ENCODE measurements at places on chromosomes 2 and 18.

DNA sequence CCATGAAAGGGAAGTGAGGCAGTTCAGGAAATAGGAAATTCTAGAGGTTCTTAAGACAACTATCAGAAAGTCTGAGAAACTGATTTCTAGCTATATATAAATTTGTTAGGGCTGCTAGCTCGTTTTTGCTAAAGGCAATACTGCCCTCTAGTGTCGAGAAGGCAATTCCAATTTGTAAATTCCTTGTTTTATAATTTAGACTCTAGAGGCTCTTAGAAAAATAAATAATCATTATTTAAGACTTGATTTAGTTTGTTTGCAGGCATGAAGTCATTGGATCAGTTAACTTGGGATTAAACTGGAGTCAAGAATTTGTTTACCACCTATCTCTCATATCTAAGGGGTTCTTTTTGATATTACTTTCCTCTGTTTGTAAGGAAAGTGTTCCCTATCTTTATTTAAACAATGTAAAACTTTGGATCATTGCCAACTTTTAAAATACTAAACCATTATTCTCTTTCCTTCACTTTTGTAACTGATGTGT, 66.2 kb downstream of the ACVR2A start:
- no peak for DNase-seq

GRCh38 chr2:150846691-150847090, 359.2 kb upstream of the RND3 start:
- no peak for DNase-seq

DNA sequence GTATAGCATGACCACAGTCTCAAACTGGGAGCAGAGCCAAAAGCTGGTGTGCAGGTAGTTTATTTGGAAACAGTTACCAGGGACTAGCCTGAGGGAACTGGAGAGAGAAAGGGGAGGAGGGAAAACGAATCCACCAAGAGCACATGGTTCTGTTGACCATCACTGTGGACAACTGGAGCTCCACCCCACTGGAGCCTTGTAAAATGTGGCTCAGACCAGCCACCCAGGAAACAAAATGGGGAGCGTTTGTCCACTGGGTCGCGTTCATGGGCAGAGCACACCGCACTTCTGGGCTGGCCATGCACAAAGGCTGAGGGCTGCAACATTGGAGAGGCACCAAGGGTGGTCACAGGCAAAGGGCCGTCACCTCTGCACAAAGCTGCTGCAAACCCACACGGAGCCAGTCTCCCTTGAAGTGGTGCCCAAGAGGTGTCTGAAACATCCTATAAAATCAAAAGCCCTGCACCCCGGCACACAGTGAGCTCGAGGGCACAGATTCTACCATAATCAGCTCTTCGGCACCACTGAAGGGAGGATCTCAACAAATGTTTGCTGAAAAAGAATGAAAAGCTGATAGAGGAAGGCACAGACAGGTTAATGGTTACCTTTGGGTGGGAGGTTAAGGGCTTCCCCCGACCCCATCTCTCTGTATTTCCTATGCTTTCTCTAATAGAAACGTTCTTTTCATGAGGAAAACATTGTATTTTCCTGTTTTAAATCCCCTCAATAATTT, 192.9 kb downstream of the INHBB start:
- DNase-seq: no peak

DNA sequence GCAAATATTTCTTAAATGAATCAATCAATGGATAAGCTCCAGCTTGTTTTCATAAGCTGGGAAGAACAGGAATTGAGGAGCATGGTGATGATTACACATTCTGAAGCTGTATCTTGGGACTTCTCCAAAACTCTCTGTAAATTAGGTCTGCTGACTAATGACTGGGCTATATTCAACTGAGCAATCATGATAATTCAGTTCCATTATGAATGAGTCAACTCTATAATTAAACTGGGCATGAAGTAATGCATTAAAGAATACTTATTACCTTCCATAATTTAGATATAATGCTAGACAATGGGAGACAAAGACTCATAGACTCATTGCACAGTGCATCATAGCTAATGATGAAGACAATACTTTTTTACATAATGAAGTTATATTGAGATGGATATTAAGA, 207.4 kb downstream of the CBLN2 start:
- DNase-seq: no peak

DNA sequence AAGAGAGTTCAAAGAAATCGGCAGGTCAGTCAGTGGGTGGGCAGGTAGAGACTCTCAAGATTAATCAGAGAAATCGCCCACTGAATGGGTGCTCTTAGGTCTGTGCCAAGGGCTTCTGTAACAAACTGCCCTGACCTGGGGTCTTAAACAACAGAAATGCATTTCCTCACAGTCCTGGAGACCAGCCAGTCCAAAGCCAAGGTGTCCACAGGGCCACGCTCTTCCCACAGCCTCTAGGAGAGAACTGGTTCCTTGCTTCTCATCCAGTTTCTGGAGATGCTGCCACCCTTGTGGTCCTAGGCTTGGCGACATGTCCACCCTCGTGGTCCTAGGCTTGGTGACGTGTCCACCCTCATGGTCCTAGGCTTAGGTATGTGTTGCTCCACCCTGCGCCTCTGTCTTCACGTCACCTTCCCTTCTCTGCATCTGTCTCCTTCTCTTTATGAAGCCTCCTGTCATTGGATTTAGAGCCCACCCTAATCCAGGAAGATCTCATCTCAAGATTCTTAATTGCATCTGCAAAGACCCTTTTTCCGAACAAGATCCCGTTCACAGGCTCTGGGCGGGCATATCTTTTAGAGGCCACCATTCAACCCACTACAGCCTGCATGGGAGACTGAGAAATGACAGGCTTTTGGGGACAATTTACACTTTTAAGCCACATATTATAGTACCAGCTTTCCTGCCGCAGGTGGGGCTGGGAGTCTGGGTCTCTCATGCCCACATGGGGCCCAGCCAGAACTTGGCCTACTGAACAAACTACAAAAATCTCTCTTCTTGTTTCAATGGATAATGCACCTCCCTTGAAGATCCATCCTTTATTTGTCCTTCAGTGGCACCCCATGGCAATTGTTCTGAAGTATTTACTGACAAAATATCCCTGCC, 161.3 kb downstream of the ASB1 start:
- no peak for DNase-seq

DNA sequence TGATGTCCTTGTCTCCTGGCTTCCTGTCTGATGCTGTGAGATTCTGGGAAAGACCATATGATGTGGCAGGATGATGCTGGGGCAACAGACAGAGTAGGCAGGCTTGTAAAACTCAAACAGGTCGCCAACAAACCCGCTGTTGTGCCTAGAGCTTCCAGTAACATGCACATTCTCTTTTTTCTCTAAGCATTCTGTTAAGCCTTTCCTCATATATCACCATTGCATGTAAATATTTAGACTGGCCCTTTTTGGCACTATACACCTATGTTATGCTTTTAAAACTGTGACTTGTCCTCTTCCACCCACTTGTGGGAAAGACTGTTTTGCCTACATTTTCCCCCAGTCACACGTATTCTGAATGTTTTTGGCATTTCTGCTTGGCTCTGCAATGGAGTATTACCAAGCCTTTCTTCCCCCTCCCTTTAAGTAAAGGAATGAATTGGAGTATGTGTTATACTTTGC, 250.4 kb upstream of the TANK start:
- no peak for DNase-seq
